ENCODE measurements at places on chromosomes 1 and 21. TPM values are rescaled to one million over a fixed set of nuclear protein-coding genes. Genes with fewer than 3 reads are reported as not detected.

GRHL3 gene
- 35.8 TPM for total RNA-seq

RGS2 gene
- total RNA-seq, result 52.2 TPM

GJC2 gene
- 1.2 TPM for total RNA-seq

- DNase-seq, result no peak
Observed at GRCh38 chr21:44382536-44382935, 29.1 kb downstream of the TRPM2 start.

- DNase-seq, result no peak
Observed at GRCh38 chr1:19405195-19405760, 80.1 kb downstream of the CAPZB start.

GRCh38 chr1:85220756-85221201, 20.0 kb upstream of the SYDE2 start:
- peak; percentile 83 for DNase-seq

- DNase-seq, result no peak
Observed at GRCh38 chr1:198699167-198700015, 60.6 kb downstream of the PTPRC start.

GRCh38 chr1:214566158-214567104, 15.0 kb upstream of the PTPN14 start:
- DNase-seq, result no peak

GRCh38 chr1:147635342-147635741, 35.0 kb downstream of the ACP6 start:
- DNase-seq, result no peak

DNA sequence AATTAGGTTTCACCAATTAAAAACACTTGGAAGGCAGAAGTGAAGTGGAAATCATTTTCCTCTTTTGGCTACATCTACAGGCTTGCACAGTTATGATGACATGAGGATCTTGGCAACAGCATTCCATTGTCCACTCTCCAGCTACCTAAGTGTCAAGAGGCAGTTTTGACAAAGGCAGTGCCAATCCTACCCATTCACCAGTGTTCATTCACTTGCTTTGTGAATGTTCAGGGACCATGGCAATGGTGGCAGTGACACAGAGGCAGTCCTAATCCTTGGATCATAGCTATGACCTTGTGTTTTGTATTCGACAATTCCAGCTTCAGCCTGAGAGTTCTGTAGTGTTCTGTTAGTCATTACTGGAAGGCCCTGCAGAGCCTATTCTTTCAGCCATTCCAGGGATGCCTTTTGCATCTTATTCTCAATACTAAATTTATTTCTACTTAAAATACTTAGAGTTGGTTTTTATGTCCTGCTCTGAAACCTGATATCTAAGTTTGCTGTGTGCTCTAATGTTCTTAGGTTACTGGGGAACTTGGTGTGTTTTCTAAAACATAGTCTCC, 36.7 kb downstream of the CRB1 start:
- DNase-seq, result no peak

GRCh38 chr1:184950227-184950626, 24.1 kb downstream of the NIBAN1 start:
- no peak for DNase-seq

GRCh38 chr1:204128964-204129896, 22.6 kb downstream of the ETNK2 start:
- peak; percentile 14 for DNase-seq

- no peak for DNase-seq
Observed at GRCh38 chr1:85554630-85555327, 25.8 kb upstream of the CCN1 start.

- DNase-seq, result no peak
Observed at GRCh38 chr1:30764939-30765555, 7.5 kb upstream of the LAPTM5 start.

GRCh38 chr21:44949779-44950198, 10.0 kb downstream of the SLX9 start:
- peak; percentile 22 for DNase-seq

DNA sequence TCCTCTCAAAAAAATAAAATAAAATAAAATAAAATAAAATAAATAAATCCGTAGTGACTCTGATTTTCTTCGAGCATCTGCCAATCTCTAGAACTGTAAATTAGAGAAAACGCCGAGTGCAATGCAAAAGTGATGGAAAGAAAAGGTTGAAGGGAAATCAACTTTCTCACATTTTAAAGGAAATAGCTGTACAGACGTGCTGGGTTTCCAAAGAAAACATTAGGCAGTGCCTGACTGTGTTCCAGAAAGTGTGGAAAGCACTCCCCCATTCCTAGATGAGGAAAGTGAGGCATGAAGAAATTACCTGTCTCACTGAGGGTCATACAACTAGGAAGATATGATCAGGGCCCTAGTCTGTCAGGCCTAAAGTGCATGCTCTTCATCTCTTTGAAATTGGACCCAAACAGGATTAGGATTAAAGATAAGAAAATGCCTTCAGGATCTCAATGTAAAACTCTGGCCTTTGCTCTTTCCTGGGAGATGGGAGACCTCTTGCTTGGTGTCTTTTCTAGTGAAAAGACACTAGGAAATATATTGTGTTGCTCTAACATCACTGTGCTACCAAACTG, 1.8 kb upstream of the PTPN14 start:
- no peak for DNase-seq

GRCh38 chr1:232456714-232457113, 173.2 kb downstream of the SIPA1L2 start:
- no peak for DNase-seq

DNA sequence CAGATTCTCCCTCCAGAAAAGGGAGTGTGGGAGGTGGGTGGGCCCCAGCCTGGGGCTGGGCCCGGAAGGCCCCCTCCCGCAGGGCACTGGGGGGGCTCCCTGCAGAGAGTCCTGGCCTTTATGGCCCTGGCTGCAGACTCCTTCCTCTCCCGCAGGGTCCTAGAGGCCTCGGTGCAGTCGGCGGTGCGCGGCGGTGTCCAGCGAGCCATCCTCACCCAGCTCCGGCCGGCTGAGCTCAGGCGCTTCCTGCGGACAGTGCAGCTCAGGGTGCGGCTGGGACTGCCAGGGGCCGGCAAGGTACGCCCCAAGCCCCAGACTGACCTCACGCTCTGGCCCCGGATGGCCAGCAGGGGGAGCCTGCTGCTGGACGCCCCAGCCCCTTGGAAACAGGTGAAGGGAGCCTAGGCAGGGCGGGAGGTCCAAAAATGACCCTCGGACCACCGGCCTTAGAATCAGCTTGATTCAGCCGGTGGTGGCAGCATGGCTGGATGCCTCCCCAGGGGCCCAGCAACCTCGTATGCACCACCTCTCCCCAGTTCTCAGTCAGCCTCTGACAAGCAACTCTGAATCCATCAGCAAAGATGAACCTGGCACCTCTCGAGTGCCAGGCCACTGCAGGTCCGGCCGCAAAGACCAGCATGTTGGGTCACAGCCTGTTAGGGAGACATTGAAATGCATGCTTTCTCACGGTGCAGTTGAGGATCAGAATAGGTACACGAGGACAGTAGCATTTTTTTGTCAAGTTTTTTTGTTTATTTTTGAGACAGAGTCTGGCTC, 20.6 kb downstream of the MTHFR start:
- DNase-seq, result no peak

DNA sequence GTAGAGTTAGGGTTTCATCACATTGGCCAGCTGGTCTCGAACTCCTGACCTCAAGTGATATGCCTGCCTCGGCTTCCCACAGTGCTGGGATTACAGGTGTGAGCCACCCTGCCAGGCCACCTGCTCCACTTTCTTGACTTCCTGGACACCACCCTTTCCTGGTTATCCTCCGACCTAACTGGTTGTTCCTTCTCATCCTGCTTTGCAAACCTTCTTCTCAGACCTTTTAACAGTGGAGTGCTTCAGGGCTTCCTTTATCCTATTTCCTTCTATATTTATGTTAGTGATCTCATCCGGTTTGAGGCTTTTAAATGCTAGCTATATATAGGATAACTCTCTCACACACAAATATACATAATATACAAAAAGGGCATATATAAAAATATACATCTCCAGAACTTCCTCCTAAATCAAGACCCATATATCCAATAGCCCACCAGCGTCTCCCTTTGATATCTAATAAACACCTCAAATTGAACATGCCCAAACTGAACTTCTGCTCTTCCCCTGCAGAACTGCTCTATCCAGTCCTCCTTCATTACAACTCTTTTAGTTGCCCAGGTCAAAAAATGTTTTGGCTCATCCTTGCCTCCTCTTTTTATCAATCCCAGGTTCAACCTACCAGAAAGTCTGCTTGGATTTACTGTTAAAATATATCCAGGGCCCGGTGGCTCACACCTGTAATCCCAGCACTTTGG, 19.5 kb upstream of the UQCRHL start:
- DNase-seq, result no peak

DNA sequence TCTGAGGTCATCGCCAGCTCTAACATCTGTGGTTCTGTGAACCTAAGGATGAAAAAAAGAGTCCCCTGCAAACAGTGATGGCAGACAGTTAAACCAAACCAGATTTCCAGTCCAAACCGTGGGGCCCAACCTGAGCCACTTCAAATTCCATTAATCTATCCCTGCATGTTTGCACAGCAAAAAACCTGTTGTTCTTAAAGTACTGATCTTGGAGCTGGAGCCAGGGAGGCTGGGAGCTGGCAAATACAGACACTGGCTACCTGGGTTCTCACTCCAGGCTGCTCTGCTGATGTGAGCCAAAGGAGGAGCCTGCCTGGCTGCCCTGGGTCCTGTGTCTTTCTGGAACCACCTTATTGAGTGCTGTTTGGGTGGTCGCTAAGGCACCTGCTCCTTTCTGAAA, 16.4 kb downstream of the LDLRAD1 start:
- DNase-seq, result no peak

DNA sequence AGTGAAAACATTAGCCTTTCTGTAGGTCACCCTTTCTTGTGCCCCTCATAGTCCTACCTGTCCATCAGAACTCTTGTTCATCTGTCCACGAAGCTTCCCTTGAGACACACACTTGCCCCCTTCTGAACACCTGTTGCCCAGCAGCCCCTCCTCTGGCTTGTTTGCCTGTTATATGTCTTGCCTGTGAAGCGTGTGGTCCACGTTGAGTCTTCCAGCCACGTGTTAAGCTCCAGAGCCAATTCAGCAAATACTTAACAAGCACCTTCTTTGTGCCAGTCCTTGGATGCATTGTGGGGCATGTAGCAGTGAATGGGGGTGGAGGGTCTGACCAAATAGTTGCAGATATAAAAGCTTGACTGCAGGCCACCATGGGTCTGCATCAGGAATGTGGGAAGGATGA, 66.6 kb downstream of the MAN1C1 start:
- DNase-seq, result no peak

GRCh38 chr1:38741341-38741740, 118.2 kb downstream of the RRAGC start:
- peak; percentile 11 for DNase-seq

DNA sequence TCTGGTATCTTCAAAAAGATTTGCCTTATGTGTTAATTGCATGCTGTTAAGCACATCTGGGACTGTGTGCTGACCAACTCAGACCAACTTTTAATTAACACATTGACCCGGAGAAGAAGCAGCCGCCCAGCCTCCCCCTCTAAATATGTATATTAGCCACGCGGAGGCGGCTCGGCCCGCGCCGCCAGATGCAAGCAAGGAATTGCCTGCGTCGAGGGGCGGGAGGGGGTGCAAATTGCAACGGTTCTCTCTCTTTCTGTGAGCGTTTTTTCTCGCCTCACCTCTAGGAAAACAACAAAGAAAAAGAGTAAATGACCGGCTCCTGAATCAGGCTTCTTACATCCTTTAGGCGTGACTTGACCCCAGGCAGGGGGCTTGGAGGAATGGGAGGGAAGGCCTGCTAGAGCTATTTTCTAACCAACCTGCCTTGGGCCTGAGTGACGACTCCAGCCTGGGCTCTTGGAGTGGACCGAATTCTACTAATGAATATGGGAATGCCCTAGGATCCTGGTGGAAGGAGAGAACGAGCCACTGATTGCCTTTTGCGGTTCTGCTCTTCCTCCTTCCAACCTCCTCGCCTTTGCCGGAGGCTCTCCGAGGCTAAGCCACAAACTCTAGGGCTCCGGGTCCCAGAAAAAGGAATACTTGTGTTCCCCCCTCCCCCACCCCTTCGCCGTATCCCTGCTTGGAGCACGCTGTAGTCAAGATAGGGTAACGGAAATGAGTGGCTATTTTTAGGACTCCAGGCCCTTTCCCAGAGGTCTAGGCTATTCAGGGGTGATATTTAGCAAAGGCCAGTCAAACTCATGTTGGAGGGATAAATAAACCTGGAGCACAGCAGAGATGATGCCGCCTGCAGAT, 417.0 kb upstream of the ESRRG start:
- no peak for DNase-seq

DNA sequence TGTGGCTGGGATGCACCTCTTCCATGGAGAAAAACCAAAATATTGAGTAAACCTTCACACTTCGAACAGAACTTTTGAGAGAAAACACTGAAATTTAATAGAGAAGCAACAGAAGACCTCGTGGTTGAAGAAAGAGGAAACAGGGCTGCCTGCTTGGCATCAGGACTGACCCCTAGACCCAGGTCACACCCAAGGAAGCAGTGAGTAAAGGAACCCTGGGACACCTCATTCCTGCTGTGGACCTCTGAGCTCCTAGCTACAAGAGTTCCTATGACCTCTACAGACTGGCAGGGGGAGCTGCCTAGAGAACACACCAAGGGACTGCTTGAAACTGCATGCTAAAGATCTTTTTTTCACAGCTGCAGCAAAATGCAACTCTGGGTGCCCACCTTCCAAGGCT, 67.8 kb downstream of the FASLG start:
- DNase-seq, result no peak

GRCh38 chr1:54456921-54457529, 50.8 kb upstream of the SSBP3 start:
- DNase-seq, result no peak

DNA sequence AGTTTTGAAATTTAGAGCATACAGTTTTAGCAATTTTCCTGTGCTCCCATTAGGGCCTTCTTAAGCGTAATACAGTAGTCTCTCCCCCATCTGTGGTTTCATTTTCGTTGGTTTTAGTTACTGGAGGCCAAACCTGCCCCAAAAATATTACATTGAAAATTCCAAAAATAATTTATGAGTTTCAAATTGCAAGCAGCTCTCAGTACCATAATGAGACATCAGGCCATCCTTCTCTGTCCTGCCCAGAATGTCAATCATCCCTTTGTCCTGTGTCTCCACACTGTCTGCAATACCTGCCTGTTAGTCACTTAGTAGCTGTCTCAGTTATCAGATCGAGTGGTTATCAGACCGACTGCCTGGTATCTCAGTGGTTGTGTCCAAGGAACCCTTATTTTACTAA, 45.4 kb downstream of the ADSS2 start:
- no peak for DNase-seq

GRCh38 chr1:63772876-63773275, 941 bp upstream of the ROR1 start:
- no peak for DNase-seq

- no peak for DNase-seq
Observed at GRCh38 chr1:117544509-117545109, 61.2 kb upstream of the TENT5C start.

DNA sequence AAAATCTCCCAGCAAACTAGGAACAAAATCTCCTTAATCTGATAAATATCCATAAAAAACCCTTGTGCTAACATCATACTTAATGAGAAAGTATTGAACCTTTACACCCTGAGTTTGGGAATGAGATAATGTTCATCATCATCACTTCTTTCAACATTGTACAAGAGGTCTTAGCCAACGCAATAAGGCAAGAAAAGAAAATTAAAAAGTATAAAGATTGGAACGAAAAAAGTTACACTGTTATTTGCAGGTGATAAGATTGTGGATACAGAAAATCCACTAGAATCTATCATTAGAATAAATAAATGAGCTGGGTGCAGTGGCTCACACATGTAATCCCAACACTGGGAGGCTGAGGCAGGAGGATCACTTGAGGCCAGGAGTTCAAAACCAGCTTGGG, 76.7 kb downstream of the UBR4 start:
- DNase-seq, result no peak

- DNase-seq, result no peak
Observed at GRCh38 chr1:53391296-53391695, 63.4 kb upstream of the LRP8 start.

Data from skin of body (tissue), 3 donors.